NCI-H69 (cell line): ENCODE measurements at places on chromosomes 2 and 18.

DNA sequence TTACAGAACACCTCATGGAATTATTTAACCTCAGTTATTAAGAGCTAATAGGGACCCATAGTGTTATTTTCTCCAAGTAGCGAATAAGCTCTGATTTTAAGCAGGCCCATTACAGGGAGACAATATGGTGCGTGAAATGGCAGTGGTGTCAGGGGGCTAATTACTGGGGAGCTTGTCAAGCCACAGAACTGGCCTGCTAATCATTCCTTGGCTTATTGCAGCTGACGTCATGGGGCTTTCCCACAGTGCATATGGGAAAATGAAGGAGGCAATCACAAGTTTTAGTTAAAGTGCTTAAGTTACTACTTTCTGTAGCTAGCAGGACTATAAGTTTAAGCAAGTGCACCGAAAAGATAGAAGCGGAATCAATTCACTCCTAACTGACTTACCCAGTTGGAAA lies 262.5 kb downstream of the TGIF1 start:
- peak; percentile 24 for DNase-seq

- peak; percentile 44 for DNase-seq
These were observed 1.3 kb downstream of the PRPF40A start for GRCh38 chr2:152715854-152716428.

GRCh38 chr2:238785528-238785860 lies 62.4 kb upstream of the TWIST2 start:
- DNase-seq, result no peak

- peak; percentile 59 for DNase-seq
These were observed 171.7 kb upstream of the SOX11 start for GRCh38 chr2:5520463-5520972.

DNA sequence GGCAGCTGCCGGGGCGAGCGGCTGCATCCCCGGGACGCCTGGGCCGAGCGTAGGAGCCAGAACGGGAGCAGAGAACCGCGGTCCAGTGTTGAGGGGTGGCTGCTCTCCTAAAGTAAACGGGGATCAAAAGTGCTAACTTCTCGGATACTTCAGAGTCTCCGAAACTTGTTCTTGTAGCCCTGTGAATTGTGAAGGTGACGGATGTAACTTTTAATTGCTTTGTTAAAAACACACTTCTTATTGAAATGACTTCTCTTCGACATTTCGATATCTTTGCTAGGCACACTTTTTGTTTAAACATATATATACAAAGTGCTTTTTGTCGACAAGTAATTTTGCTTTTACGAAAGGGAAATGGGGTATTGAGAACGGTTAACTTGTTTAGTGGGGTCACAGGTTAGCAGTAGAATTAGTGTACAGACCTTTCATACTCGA lies 540 bp downstream of the ATP9B start:
- no peak for DNase-seq

GRCh38 chr2:43230351-43230885 lies 4.0 kb upstream of the ZFP36L2 start:
- peak; percentile 32 for DNase-seq

GRCh38 chr2:132607426-132608090 lies 62.4 kb downstream of the LYPD1 start:
- no peak for DNase-seq

- DNase-seq, result peak; percentile 9
These were observed 17.9 kb upstream of the CAVIN2 start for GRCh38 chr2:191864628-191865374.

DNA sequence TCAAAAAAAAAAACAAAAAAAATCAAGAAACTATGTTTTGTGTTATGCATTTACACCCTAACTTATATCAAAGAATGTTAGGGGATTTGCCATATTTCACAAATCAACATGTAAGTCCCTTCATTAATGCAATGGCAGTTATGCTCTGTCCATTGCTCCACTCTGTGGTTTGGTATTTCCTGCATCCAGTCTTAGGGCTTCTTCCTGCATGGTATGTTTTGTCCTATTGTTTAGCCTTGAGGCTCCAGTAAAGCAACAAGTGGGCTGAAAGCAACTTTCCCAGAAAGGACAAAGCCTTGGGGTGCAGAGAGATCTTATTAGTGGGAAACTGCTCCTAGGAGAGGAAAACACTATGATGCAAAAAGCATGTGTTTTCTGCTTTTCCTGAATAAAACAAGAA lies 474.1 kb downstream of the IRS1 start:
- no peak for DNase-seq

- DNase-seq, result no peak
These were observed 106.2 kb downstream of the KCTD1 start for GRCh38 chr18:26442126-26442525.

- DNase-seq, result no peak
These were observed 27.9 kb downstream of the COL3A1 start for GRCh38 chr2:189002079-189002478.

- no peak for DNase-seq
These were observed 222.6 kb downstream of the INSIG2 start for GRCh38 chr2:118310681-118311429.

- peak; percentile 74 for DNase-seq
These were observed 116.1 kb downstream of the SPTBN1 start for GRCh38 chr2:54572262-54572635.

GRCh38 chr2:24824071-24824588 lies 30.9 kb downstream of the CENPO start:
- no peak for DNase-seq

DNA sequence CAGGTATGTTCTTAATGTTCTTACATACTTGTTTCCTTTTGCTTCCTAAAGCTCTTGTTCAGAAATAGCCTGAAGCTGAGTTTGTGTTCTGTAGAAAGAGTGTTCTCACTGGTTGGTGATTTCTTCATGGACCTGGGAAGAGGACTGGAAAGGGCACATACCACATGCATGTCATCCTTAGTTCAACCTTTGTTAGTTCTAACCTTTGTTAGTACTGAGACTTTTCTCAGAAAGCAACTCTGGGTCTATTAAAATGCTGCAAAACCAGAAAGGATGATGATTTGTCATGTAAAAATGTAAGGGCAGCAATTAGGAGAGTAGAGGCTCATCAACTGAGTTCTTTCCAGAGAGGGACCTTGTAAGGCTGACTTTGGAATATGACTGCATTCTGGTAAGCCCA lies 2.5 kb upstream of the FAP start:
- no peak for DNase-seq

GRCh38 chr18:32138332-32138982 lies 46.8 kb downstream of the RNF138 start:
- no peak for DNase-seq

GRCh38 chr2:230007931-230008707 lies 60.6 kb downstream of the SLC16A14 start:
- peak; percentile 59 for DNase-seq

DNA sequence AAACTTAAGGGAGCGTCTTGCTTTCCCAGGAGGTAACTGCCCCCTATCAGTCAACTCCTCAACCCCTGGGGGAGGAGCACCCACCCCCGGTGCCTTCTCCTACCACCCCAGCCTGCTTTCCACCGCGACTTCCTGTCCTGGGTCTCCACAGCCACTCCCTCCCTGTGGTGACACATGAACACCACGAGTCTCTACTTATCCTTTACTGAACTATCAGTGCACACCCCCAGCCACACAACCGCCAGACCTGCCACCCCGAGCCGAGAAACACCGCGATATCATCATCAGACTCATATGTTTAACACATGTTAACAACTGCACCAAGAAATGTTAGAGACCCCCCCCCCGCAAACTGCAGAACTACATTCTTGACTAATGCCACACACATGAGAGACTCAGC lies 43.3 kb downstream of the LONRF2 start:
- no peak for DNase-seq

GRCh38 chr2:31940920-31941319 lies 69.9 kb downstream of the MEMO1 start:
- no peak for DNase-seq

- peak; percentile 44 for DNase-seq
These were observed 216.4 kb upstream of the OSR1 start for GRCh38 chr2:19574778-19575260.
